Stimulated activated memory B cell treated with anti-CD40 and anti-IgM and Interleukin-4, amounts not matched to agents 10 μg/mL and 1 μg/mL and 100 μg/mL, for 72 hours (primary cell): ENCODE measurements at places on chromosomes 7 and 10.

DNA sequence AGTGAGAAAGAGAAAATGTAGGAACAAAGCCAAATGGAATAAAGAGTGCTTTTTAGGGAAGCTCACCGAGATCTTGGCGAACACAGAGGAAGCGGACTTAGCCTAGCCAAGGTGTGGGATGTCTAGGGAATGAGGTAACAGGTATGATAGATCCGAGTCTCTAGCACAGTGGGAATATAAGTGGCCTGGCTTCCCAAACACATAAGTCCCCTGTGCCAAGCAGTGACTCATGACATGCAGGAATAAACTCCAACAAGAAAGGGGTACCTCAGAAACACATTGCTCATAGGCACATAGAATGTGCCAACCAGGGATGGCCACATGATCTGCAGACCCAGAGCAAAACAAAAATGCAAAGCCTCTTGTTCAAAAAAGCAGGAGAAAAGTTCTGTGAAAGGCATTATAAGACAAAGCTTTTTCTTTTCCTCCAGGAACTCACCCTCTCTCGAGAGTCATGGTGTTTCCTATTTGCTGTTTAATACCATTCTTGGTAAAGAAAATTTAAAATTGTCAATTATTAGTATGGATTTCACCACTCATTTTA is 542.5 kb downstream of the GATA3 start:
- ATAC-seq: no peak

DNA sequence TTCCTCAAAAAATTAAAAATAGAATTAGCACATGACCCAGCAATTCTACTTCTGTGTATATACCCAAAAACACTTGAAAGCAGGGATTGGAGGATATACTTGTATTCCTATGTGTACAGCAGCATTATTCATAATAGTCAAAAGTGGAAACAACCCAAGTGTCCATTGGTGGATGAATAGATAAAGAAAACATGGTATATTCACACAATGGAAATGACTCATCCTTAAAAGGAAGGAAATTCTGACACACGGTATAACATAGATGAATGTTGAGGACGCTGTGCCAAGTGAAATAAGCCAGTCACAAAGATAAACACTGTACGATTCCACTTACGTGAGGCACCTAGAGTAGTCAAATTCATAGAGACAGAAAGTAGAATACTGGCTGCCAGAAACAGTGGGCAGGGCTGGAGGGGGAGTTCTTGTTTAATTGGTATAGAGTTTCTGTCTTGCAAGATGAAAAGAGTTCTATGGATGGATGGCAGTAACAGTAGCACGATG is 26.6 kb upstream of the KAT6B start:
- ATAC-seq: no peak

- no peak for ATAC-seq
Observed at GRCh38 chr10:129945064-129945463, 19.0 kb downstream of the EBF3 start.

GRCh38 chr10:71399946-71400345 is 3.2 kb downstream of the CDH23 start:
- no peak for ATAC-seq

DNA sequence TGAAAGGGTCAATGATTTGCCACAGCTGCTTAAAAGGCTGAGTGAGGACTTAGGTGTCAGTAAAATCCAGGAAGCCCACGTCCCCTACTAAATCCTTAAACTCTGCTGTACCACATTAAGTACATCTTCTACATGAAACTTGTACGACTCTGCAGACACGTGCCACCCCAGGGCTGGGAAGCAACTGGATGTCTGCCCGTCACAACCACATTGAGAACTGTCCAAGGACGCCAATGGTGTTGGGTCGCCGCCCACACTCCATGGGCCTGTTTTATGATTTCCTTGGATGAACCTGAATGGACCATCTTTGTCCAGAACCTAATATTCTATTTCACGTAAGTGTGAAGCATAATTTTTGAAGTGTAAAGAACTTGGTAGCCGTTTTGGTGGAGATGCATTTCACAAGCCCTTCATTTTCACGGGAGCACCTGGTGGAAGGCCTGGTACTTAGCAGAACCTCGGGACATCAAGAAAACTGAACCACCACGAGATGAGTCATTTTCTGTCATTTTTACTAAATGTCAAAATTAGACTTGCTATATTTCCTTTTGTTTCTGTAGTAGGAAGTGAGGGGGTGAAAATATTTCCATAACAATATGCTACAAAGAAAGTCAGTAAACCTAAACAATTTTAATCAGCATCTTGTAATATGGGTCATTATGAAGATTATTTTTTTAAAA is 134.9 kb downstream of the SFMBT2 start:
- no peak for ATAC-seq

- ATAC-seq: no peak
Observed at GRCh38 chr7:27124096-27124901, 6.3 kb downstream of the HOXA4 start.

DNA sequence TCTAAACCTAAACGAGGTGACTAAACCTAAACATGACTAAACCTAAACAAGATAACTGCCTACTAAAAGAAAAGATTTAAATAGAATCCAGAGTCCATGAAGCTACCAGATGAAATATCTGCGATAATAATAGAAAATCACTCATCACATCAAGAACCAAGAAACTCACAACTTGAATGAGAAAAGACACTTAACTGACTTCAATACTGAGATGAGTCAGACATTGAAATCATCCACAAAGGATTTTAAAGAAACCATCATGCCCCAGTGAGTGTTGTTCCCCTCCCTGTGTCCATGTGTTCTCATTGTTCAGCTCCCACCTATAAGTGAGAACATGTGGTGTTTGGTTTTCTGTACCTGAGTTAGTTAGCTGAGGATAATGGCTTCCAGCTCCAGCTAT is 416.0 kb downstream of the CALN1 start:
- no peak for ATAC-seq

- peak; percentile 95 for ATAC-seq
Observed at GRCh38 chr10:104291439-104291951, 22.5 kb downstream of the GSTO2 start.

- no peak for ATAC-seq
Observed at GRCh38 chr7:144133307-144133706, 10.3 kb downstream of the OR2A14 start.

DNA sequence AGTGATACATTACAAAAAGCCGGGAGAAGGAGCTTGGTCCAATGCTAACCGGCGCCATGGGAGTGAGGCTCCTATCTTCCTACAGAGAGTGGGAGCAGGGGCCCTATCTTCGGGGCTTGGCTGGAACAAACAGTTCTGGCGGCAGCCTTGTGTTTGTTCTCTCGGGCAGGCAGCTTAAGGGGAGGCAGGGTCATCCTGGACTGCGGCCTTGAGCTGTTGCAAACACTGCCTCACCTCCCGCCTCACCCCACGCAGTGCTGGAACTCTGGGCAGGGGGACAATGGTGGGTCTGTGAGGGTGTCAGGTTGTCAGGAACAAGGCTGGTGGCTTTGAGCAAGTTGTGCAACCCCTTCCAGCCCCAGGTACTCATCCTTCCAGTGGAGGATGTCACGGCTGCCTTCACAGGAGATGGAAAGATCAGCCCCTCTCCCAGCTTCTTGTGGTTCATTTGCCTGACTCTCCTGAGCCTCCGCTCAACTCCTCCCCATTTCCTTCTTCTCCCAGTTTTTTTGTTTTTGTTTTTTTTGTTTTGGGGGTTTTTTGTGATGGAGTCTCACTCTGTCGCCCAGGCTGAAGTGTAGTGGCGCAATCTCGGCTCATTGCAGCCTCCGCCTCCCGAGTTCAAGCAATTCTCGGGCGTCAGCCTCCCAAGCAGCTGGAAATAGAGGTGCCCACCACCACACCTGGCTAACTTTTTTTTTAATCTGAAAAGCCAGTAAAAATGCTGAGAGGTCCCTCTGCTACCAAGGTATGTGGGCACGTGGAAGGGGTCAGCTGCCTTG is 57.4 kb downstream of the SPOCK2 start:
- peak; percentile 28 for ATAC-seq

DNA sequence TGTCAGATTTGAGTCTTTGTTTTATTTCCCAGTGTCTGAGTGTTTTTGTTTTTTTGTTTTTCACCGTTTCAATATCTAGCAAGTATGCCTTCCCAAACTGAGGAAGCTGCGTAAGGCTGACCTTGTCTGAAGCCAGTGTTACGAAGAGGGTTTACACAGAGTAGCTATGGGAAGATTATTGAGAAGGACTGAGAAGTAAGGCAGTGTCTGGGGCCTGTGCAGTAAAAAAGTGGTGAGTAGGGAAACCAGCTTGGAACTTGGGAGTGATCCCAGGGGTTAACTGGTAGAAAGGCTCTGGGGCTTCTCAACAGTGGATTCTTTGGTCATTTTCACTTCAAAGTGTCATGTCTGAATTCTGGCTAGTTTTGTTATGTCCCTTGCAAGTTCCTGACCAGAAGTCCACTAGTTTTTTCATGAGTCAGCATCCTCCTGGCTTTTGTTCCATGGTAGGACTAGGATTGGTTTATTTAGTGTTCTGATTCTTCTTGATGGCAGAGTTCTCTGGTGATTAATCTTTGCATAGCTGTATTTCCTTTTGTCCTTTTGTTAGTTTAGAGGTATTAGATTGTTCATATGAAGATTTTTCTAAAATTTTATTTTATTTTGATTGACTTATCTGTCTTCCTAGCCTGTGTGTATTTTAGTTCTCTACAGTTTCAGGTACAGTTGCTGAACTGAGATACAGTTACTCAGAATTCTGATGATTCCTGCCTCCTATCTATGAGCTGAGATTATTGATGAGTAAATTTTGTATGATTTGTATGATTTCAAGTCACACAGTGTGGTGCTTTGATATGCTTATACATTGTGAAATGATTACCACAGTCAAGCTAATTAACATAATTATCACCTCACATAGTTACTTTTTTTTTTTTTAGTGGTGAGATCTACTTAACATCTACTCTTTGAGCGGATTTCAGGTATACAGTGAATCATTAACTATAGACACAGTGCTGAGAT is 19.0 kb downstream of the GARS1 start:
- ATAC-seq: no peak

- no peak for ATAC-seq
Observed at GRCh38 chr7:92621561-92622023, 31.4 kb upstream of the FAM133B start.

DNA sequence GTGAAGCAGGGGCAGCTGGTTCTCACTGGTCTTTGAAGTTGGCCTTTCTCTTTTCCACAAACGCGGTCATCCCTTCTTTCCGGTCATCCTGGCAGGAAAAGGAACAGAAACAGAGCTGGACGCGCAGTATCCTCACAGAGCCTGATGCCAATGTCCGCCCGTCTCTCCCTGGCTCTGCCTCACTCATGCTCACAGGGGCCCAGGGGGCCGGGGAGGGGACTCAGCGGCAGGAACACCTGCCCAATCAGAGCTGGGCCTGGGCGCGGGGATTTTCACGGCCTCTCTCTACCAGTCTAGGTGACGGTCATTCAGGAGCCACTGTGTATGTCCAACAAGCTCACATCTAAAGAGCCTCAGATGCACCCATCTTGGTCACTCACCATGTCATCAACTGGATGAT is 5.0 kb upstream of the FUOM start:
- no peak for ATAC-seq
